AG10803 (cell line): ENCODE measurements at places on chromosomes 1 and 21.
A peak's percentile ranks its signal among the peaks of the same experiment; 100 is the strongest.

- DNase-seq, result no peak
Observed at GRCh38 chr1:22870201-22870871, 102.3 kb downstream of the LACTBL1 start.

GRCh38 chr1:28910379-28911115 lies 3.8 kb upstream of the EPB41 start:
- DNase-seq, result no peak

DNA sequence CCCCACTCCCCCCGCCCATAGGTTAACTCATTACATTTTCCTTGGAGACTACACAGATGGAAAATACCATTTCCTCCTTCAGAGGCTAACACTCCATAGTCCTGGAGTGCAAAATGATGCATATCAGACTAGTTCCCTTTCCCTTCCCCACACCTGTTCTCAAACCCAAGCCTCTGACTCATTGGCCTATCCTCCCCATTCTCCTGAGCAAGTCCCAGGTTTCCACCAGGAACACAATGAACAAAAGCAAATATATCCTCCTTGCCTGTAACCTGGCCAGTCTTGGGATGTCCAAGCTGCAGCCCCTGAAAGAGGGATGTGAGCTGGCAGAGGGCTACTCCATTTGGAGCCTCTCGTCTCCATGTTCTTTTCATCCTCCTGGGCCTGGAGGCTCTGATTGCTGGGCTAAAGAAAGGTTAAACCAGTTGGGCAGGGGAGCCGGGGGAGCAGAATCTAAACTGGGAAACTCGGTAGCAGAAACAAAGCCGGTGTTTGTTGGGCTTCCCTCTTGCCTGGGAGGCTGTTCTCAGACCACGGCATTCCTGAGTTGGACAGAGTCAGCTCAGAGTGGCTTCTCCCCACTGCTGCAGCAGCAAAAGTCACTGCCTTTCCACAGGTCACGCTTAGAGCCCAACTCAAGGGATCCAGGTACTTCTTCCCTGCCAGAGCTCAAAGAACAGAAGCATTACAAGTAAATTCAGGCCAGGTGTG lies 13.9 kb downstream of the SSR2 start:
- no peak for DNase-seq

DNA sequence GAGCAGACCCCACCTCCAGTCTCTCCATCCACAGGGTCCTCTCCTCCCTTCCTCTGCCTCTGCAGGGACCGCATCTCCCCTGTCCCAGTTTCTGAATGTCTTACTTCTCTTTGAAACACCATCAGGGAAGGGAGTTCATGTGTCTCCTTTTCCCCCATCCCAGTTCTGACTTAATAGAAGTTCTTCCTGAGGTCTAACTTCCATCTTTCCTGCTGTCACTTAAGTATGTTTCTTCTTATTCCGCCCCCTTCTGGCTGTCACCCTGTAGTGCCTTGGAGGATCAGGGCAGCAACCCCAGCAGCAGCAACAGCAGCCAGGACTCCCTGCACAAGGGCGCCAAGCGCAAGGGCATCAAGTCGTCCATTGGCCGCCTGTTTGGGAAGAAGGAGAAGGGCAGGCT lies 29.3 kb downstream of the MYOG start:
- no peak for DNase-seq

GRCh38 chr1:57133686-57134085 lies 167.9 kb upstream of the C8B start:
- no peak for DNase-seq

GRCh38 chr1:202176949-202177927 lies 16.4 kb upstream of the LGR6 start:
- DNase-seq, result no peak

- DNase-seq, result no peak
Observed at GRCh38 chr21:39400173-39400572, 45.4 kb downstream of the LCA5L start.

DNA sequence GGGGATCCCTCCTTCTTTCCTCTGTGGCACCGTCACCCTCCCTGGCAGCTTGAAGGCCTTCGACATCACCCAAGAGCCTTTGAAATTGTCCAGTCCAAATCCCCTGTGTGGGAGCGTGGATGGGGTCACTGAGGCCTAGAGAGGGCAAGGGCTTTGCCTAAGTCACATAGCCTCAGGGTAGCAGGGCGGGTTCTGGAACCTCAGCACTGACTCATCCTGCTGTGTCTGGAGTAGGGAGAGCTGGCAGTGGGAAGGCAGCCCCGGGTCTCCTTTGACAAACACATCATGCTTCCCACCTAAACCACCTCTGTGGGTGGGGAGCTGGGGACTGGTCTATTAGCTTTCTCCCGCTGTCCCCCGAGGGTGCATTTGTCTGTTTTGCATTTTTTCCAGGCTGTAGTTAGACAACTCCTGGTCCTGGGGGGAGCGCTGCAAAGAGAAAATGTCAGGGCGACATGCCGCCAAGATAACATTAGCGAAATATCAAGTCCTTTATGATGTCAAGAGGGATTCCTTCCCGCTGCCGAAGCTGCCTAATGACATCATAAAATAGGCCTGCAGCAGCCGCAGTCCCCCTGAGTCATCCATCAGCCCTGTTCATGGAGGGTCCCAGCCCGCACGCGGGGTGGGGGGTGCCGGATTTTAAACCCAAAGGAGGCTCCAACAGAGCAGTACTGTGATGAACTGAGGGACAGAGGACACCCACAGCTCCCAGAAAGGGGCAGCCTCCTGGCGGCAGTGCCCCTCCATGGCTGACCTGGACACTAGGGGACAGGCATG lies 77.0 kb upstream of the POU3F1 start:
- DNase-seq, result peak; percentile 5

- DNase-seq, result no peak
Observed at GRCh38 chr1:155860970-155861510, 1.7 kb downstream of the SYT11 start.

DNA sequence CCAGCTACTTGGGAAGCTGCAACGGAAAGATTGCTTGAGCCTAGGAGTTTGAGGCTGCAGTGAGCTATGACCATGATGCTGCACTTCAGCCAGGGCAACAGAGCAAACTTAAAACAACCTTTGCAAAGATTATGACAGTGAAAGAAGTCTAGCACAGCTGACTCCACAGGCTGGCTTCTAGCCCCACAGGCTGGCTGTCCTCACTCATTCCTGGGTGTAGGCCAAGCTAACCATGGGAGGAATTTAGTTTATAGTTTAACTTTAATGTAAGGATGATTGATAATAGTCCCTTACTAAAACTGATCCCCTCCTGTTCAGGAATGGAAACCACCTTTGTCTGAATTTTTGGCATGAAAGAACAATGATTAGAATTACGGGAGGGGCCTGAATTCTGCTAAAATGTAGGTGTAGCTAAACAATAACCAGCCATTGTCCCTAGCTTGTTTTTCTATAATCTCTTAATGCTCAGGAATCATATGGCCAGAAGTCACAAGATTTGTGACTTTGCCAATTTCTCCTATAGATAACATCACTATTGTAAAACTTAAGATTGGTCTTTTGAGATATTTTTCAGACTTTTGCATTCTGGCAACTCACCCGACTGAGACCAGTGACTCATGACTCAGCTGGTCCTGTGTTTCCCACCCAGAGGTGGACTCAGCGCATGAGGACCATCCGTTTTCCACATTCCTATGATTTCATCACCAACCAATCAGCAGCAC lies 28.1 kb upstream of the SGIP1 start:
- peak; percentile 32 for DNase-seq

DNA sequence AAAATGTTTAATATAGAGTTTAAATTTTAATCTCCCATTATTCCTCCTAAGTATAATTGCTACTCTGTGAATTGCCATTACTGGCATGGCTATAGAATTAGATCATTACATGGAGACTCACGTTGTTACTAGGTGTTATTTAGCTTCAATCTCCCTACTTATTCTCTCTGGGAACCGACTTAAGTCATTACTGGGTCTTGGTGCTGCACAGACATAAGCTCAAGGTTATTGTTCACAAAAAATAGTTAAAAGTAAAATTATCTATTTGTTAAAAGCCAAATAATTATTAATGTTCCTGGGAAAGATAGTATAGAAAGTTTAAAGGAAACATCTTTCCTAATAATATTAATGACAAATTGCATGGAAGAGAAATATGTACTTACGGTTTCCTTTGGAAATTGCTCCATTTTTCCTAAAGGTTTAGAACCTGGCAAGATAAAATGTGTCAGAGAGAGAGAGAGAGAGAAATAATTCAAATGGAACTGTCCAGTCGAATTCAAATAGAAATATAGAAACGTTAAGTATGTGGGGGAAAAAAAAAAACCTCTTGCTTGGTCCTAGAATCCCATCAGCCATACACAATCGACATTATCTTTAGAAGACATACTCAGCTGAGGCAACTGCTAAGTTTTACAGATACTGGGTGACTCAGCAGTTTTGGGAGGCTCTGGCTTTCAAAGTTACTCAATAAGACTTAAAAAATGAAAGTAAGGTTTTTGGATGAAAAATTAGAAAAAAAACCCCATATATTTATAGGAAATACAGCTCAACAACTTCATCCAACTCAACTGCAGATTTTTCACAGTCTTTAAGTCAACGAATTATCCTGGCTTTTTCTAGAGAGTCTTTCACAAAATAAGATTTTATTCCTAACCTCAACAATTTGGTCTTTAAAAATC lies at the start of gene SPTA1:
Gene SPTA1 (minus strand): TSS at position 605 of the 899 bp plus-strand sequence. CDS start 198 bp downstream, at position 407.
- no peak for DNase-seq

GRCh38 chr1:51570063-51570710 lies 46.7 kb upstream of the OSBPL9 start:
- no peak for DNase-seq

GRCh38 chr1:116886291-116886878 lies 23.3 kb upstream of the PTGFRN start:
- DNase-seq, result peak; percentile 34

- no peak for DNase-seq
Observed at GRCh38 chr1:212683357-212683722, 16.3 kb downstream of the BATF3 start.

GRCh38 chr1:212698467-212699103 lies 1.1 kb downstream of the BATF3 start:
- DNase-seq, result no peak

GRCh38 chr1:31297277-31298247 lies 730 bp downstream of the ZCCHC17 start:
- peak; percentile 11 for DNase-seq

DNA sequence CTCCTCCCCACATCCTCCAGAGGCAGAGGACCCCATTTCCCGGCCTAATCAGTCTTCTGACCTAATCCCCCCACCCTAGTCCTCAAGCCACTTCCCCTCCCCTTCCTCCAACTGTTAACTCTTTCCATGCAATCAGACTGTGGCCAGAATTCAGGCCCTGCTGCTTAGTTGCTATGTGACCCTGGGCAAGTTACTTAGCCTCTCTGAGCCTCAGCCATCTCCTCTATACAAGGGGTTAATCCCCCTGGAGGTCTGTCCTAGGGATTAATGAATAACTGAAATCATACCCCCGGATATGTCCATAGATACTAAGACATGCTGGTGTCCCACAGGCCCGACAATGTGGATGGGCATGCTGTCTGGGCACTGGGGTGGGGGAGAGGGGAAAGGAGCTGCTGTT lies 18.3 kb downstream of the AHDC1 start:
- DNase-seq, result no peak

DNA sequence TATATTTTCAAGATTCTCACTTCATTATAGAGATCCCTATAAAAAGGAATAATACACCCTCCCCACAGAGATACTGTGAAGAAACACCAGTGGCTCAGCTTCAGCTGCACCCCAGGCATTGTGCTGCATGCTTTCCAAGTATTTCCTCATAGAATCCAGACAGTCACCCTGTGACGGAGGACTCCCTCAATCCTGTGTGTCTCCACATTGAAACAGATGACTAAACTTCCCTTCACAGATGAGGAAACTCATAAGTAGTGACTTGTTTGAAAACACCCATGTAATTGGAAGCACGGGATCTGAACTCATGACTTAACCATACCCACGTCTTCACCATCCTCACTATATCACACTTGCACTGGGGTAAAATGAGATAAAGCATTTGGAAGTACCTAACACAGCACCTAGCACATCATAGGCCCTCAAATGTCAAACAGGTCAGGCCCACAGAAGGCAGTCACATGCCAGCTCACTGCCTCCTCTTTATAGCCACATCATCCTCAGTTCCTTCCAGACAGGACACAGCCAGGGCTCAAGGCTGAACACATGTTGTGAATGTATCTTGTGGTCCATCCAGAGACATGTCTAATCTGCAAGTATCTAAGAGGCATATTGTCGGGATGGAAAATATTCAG lies 55.2 kb downstream of the GPR161 start:
- peak; percentile 96 for DNase-seq

GRCh38 chr21:36218691-36219090 lies 62.1 kb downstream of the DOP1B start:
- DNase-seq, result no peak

DNA sequence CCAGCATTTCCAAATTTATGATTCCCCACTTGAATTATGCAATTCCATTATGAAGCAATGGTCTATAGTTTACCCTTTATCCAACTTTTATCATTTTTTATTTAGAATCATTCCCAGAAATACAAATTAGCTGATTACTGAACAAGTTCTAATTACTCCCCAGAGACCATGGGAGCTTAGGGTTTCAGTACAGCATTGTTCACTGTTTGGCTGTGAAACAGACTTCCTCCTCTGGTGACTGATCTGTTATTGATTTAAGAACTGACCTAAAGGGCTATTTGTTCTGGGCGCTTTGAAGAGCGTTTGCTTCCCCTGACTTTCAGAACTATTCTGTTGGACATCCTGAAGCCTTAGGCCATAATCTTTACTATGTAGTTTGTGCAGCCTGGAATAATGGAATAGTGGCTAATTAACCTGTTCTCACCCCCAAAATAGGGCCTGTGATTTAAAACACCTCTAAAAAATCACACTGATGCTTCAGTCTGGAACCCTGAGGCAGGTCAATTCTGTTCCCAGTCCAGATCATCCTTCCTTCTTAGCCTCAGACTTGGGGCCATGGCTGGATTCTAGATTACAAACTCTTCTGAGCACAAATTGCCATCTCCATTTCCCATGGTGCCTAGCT lies 58.7 kb downstream of the ALG14 start:
- peak; percentile 34 for DNase-seq

DNA sequence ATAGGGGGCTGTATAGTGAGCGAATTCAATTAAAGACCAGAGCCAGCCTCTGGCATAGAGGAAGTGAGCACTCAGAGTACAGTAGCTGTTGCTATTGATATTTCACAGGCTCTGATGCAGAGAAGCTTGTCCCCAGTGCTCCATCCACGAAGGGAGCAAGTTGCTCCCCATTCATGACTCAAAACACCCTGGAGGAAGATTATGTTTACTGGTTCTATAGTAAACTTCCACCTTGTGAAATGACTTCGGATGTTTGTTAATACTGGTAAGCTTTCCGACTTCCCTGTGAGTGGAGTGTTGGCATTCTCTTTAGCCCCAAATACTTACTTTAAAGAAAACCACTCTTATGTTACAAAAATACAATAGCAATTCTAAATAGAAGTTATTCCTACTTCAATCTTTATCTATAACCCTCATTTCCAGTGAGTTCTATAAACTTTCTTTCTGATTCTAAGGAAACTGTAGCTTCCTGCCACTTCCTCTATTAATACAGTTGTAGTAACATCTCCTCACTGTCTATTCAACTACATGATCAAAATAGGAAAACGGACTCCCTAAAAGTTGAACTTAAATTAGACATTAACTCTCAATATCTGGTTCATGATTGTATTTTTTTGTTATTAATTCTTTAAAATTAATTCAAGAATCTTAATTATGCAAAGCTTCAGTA lies 46.4 kb downstream of the ZNF281 start:
- DNase-seq, result no peak

- DNase-seq, result no peak
Observed at GRCh38 chr1:208156741-208157140, 87.4 kb downstream of the PLXNA2 start.

- no peak for DNase-seq
Observed at GRCh38 chr1:112620377-112620695, 704 bp downstream of the CAPZA1 start.
